ENCODE measurements at places on chromosomes 13 and 19. TPM values are rescaled to one million over a fixed set of nuclear protein-coding genes. Genes with fewer than 3 reads are reported as not detected.

The ZNF471 gene
- 2.7 TPM for total RNA-seq

The CBLC gene
- total RNA-seq: not detected

The KLC3 gene
- not detected for total RNA-seq

The HOMER3 gene
- 163 TPM for total RNA-seq

The SIGLEC9 gene
- total RNA-seq: not detected

The SYNE4 gene
- 0.19 TPM for total RNA-seq

The RNF113B gene
- total RNA-seq: not detected

The FUT6 gene
- not detected for total RNA-seq

The GYS1 gene
- total RNA-seq: 49.0 TPM

The ZNF181 gene
- 15.1 TPM for total RNA-seq

The PDX1 gene
- total RNA-seq: not detected

The SUCLA2 gene
- total RNA-seq: 26.1 TPM

The HCN2 gene
- 1.6 TPM for total RNA-seq

The TMPRSS9 gene
- total RNA-seq: not detected

The CALM3 gene
- 271 TPM for total RNA-seq

The LSR gene
- total RNA-seq: 0.29 TPM

The STRN4 gene
- 110 TPM for total RNA-seq

The KCNK6 gene
- 5.8 TPM for total RNA-seq

The FREM2 gene
- total RNA-seq: not detected

The GADD45GIP1 gene
- 21.0 TPM for total RNA-seq

The SLC10A2 gene
- not detected for total RNA-seq

The MEIOSIN gene
- not detected for total RNA-seq

The ZNF45 gene
- 11.8 TPM for total RNA-seq

The CGB8 gene
- not detected for total RNA-seq

The RNF17 gene
- not detected for total RNA-seq

The MPHOSPH8 gene
- total RNA-seq: 9.8 TPM

The ONECUT3 gene
- not detected for total RNA-seq

The CYP4F3 gene
- total RNA-seq: not detected

The HSH2D gene
- not detected for total RNA-seq

The PRODH2 gene
- total RNA-seq: not detected

The CEACAM8 gene
- total RNA-seq: not detected

The ZNF613 gene
- 9.1 TPM for total RNA-seq

The AXL gene
- 319 TPM for total RNA-seq

The LATS2 gene
- total RNA-seq: 55.9 TPM

The FXYD3 gene
- total RNA-seq: not detected

The SLC25A41 gene
- 0.33 TPM for total RNA-seq

The NOTCH3 gene
- 2.0 TPM for total RNA-seq

The VSTM2B gene
- not detected for total RNA-seq

The USP12 gene
- total RNA-seq: 46.2 TPM

The S1PR4 gene
- total RNA-seq: 1.6 TPM

The URAD gene
- not detected for total RNA-seq

The NLRP9 gene
- total RNA-seq: not detected

The ZIC5 gene
- under 0.01 TPM for total RNA-seq

The ZNF726 gene
- 3.6 TPM for total RNA-seq

The TINCR gene
- not detected for total RNA-seq

The STOML3 gene
- not detected for total RNA-seq

The CADM4 gene
- total RNA-seq: 3.6 TPM

The LGALS7B gene
- total RNA-seq: not detected

The GFY gene
- not detected for total RNA-seq

The CYP2S1 gene
- 2.0 TPM for total RNA-seq

The ATP1A3 gene
- total RNA-seq: not detected

The IFNL1 gene
- total RNA-seq: not detected

The TNFAIP8L1 gene
- total RNA-seq: 59.4 TPM

The ZNF428 gene
- 36.6 TPM for total RNA-seq

The IL4I1 gene
- 2.6 TPM for total RNA-seq

The RCBTB2 gene
- total RNA-seq: 14.4 TPM

The LGALS4 gene
- 0.33 TPM for total RNA-seq

The SERTM1 gene
- 0.10 TPM for total RNA-seq

The IGFL1 gene
- total RNA-seq: not detected

The IQCN gene
- 0.33 TPM for total RNA-seq

Measured in vein endothelial cell (primary cell).